T-helper 2 cell treated with Interferon-gamma antibody and Interleukin-4, amounts not matched to agents 5 μg/mL and 100 μg/mL, for 36 hours (primary cell): ENCODE measurements at places on chromosomes 12 and 14.

GRCh38 chr12:122928404-122929147, 32.7 kb upstream of the VPS37B start:
- no peak for DNase-seq

DNA sequence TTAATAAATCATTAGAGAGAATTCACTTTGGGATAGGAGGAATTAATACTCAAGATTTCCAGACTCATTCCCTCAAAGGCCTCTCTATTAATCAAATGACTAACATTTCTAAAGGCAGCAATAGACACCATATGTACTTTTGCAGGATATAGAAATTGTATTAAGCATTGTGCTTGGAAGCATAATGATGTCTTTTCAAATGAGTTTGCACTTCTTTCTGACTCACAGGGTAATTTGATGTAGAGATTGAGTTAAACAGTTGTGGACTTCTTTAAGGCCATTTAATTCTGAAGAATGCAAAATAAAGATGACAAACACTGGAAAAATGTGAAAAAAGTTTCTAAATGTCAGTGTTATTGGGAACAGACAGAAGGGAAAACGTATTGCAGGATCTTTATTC, 63.4 kb upstream of the CSRP2 start:
- DNase-seq, result no peak

GRCh38 chr12:115542656-115543055, 734.8 kb downstream of the MED13L start:
- DNase-seq, result no peak

DNA sequence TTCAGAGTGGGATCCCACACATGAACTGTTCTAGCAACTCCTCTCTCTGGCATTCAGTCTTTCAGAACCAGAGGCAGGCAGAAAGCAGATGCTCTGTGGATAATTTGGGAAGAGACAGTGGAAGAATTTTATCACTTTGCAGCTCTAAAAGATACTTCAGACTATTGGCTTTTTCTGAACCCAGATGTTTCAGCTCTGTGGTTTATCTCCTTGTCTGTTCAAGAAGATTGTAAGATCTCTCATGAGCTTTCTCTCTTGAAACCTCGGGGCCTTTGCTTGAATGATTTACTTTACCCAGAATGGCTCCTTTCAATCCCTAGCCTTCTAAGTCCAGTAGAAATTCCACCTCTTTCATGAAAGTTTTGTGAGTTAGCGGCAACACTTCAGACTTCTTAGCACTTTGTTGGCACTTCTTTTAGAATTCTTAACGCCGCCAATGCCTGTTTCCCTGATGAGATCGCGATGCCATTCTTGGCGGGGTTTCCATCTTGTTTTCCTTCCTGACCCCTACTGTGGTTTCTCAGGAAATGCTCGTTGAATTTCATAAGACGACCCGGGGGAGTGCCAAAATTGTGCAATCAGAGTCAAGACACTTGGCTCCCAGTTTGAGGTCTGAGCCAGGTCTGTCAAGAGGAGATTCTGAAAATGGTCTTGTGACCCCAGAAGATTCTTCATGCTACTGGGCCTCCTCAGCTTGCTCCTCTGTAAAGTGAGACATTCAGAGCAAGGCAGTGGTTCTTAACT, 107.0 kb upstream of the PRICKLE1 start:
- DNase-seq, result no peak

DNA sequence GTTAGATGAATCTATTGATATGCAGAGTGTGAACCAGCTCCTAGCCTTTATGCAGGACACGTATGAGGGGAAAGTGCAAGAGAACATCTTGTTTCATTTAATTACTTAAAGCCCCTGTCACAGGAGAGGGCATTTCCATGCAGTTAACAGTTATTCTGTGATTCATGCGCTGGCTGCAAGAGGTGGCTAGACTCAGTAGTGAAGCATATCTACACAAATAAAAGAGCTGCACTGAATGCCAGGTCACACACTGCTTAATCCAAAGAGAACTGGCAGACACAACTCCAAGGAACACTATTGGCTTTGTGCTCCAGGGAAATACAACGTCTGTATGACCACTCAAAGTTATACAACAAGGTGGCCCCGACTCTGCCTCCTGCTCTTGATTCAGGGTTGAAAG, 394.1 kb downstream of the C12orf75 start:
- DNase-seq, result no peak

GRCh38 chr12:47413806-47414205, 292.0 kb downstream of the RPAP3 start:
- no peak for DNase-seq

GRCh38 chr12:8948701-8949341, 624 bp downstream of the M6PR start:
- peak; percentile 10 for DNase-seq

DNA sequence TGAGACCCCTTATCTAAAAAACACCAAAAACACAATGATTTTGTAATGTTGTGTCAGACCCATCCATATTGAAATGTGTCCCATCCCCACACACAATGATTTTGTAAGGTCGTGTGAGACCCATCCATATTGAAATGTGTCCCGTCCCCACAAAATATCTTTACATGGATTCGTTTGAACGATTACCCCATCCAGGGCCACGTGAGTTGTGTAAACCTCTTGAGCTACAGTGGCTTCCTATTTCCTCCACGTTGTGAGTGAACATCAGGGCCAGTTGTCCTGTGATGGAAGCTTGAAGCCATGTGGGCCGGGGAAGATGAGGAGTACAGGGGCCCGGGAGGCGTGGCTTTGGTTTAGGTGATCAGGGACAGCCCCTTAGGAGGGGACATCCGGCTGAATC, 27.0 kb upstream of the ULK1 start:
- DNase-seq, result no peak

- DNase-seq, result no peak
Measured at GRCh38 chr14:37187294-37187693, 10.4 kb upstream of the MIPOL1 start.

- no peak for DNase-seq
Measured at GRCh38 chr14:76916040-76916715, 90.0 kb downstream of the LRRC74A start.

- no peak for DNase-seq
Measured at GRCh38 chr12:72273499-72273837, 1.3 kb downstream of the TRHDE start.

DNA sequence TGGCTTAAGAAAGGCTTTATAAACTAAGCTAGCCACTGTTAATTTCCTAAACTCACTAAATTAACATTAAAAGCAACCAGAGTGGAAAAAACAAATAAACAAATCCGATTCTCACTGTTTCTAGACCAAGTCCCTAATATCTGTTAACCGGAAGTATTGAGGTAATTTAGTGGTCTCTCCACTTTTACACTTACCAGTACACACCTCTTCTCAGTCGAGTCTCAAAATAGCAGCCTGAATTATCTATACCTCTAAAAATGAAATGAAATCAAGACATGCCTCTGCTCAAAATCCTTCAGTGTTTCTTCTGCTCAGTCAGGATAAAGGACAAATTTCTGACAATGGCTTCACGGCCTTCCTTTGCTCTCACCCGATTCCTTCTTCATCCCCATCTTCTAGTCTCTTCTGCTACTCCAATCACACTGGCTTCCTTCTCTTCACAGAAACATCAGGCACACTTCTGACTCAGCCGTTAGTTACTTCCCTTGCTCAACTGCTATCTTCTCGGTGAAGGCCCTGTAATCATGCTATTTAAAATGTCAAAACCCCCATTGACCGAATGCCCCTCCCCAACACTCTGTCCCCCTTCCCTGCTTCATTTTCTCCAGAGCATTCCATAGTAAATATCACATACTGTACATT, 161.3 kb downstream of the KITLG start:
- no peak for DNase-seq

DNA sequence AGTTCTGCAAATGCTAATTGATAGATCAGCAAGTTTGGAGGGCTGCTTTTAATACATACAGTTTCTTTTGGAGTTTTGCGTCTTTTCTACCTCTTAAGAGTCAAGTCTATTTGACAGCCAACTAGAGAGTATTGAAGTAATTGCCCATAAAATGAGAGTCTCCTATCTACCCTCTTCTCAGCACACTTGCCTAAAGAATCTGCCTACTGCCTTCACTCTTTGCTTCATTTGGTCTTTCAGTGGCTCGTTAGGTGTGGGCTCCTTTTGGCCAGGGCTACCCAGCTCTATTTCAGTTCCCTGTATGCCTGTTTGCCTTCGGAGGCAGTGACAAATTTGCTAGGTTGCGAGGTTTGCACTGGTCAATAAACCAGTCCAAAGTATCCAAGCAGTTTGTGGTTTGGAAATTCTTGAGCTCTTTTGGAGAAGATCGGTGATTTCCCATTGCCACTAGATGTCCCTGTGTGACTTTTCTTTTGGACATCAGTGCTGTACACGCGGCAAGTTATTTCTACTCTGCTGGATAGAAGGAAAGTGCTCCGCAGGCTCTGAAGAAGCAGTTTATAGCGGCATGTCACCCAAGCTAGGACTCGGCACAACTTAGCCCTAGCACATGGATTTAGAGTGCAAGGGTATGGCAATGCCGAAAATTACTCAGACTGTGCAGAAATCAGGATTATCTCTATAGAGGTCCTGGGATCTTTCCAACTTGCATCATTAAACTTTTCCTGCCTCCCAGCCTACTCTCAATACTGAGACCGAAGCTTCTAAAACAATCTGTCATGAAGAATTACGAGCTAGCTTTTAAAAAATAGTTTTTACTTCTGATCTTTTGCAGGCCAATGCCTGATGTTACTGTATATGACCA, 38.6 kb downstream of the MGST1 start:
- DNase-seq, result no peak

DNA sequence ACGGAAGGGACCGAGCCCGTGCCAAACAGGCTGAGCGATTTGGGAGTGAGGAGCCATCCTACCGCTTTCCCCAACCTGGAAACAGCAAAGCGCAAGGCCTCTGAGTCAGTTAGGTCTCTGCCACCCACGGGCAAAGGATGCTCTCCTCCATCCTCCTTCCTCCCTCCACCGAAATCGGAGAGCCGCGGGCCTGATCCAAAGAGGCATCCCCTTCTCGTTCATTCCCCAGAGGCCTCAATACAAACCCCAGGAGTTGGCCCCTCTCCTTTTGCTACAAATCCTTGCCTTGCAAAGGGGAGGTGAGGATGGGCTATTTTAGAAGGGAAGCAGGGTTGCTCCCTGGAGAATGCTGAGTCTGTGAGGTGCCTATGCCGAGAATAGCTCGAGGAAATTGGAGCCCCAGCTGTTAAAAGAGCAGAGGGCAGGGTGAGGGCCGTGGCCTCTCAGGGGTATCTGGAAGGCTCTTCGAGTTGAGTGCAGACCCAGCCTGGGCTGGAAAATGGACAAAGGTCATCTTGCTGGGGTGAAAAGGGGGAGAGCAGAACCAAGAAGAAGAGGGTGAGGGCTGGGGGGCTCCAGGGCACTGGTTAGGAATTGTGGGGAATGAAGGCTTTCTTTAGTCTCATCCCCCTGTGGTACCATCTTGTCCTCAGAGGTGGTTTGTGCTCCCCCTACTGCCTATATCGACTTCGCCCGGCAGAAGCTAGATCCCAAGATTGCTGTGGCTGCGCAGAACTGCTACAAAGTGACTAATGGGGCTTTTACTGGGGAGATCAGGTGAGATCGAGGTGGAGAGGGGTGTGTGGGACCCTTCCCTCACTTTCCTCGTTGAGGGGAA, 1.1 kb downstream of the TPI1 start:
- DNase-seq, result no peak

DNA sequence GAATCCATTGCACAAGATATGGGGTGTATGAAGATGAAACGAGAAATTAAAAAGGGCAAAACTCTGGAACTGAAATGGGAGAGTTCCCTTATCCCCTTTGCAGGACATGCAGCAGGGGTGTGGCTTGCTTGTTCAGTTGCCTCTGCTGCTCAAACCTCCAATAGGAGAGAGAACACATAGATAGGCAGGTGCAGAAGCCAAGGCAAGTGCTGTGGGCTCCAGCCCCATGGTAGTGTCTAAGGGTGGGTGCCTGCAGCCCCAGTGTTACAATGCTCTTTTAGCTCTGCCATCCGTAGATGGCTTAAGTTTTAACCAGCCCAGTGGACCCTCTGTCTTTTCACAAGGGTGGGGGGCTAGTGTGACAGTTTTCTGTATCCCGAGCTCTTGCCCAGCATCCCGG, 69.7 kb downstream of the CMAS start:
- DNase-seq, result no peak

- no peak for DNase-seq
Measured at GRCh38 chr14:59090572-59090971, 97.9 kb upstream of the DAAM1 start.

DNA sequence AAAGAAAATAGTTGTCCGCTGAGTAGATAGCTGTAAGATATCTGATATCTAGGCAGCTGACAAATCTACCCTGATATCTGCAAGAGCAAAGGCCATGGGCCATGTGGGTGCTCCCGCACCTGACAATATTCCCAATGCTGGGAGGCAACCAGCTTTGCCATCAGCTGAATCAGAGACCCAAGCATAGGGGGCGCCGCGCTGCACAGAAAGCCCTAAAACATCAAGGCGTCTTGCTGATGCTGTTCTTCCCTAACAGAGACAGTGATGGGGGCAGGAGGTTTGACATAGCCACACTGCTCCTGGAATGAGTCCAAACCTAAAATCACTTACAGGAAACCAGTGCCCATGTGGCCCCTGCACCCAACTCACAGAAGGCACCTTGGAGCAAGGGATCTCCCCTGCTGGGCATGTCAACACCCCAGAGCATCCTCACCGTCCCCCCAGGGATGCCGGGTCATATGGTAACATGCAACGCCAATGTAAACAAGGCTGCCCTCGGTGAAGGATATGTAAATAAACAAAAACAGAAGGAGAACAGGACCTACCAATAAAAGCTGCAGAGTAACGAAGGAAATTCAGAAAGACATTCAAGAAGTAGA, 199.5 kb downstream of the TMEM132D start:
- no peak for DNase-seq

DNA sequence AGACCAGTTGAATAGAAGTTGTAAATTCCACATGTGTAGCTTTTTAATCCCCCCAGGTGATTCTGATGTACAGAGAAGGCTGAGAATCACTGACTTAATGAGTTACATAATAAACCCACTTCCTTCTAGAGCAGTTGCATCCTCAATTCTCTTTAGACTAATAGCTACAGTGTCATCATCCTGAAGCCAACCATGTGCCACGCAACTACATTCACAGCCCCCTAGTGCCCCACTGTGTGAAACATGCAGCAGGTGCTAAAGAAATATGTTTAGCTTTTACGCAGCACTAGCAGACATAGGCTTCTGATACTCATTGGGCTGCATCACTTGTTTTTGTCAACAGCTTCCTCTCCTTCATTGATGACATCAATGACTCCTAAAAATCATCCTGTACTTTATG, 1168.3 kb downstream of the BCL11B start:
- no peak for DNase-seq

- DNase-seq, result no peak
Measured at GRCh38 chr12:50353404-50353803, 43.0 kb downstream of the FAM186A start.

- DNase-seq, result no peak
Measured at GRCh38 chr12:69921831-69922230, 96.8 kb downstream of the MYRFL start.

- no peak for DNase-seq
Measured at GRCh38 chr14:81268016-81268416, 47.3 kb upstream of the GTF2A1 start.

GRCh38 chr14:101457936-101458740, 103.2 kb upstream of the DIO3 start:
- DNase-seq, result no peak
